ENCODE measurements at places on chromosomes 3 and 15.

- no peak for DNase-seq
Observed at GRCh38 chr3:171339598-171339997, 120.6 kb downstream of the TNIK start.

DNA sequence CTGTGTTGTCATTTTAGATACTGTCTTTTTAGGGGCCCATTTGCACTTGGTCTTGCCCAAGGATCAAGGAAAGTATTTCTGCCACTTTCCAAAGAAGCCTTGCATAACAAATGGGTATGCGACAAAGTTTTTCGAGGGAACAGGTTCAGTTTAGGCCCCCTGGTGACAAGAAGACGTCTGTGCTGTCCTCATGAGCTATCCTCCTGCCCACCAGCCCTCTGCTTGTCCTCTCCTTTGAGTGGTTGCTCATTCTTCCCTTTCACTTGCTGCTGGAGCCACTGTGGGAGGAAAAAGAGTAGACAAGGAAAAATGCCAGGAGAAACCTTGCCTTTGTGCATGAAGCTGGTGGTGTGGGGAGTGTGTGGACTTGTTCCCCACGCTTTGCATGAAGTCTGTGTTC is 171.9 kb downstream of the CACNA2D3 start:
- DNase-seq, result no peak

GRCh38 chr3:157088601-157089454 is 71.1 kb downstream of the CCNL1 start:
- DNase-seq, result peak; percentile 97

DNA sequence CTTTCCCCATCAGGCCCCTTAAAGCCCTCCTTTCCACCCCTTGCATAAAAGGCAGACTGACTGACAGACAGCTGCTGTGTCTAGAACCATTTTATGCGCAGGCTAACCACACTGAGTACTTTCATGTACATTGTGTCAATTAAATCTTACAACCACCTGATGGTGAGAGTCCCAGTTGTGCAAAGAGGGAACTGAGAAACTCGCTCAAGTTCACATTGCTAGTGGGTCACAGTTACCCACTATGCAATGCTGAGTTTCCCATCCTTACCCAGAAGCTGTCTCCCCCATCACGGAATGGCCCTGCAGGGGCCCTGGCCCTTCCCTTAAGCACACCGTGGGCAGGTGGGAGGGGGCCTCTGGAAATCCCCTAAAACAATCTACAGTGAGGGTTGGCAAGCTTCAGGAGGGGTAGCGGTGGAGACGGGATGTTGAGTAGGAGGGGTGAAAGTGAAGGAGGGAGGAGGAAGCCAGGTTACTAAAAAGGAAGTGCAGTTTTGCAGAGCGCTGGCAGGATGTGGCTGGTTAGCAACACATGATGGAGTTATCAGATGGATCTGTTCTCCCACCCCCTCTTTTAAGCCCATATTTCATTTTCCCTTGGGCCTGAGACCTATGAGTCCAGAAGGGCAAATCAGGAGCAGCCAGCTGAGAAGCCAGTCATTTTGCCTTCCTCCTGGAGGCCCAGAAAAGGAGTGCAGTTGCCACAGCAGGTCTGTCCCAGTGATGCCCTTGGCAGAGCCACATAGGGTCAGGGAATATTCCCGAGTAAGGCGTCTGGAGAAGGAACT is 30.0 kb downstream of the STARD5 start:
- DNase-seq, result peak; percentile 89

DNA sequence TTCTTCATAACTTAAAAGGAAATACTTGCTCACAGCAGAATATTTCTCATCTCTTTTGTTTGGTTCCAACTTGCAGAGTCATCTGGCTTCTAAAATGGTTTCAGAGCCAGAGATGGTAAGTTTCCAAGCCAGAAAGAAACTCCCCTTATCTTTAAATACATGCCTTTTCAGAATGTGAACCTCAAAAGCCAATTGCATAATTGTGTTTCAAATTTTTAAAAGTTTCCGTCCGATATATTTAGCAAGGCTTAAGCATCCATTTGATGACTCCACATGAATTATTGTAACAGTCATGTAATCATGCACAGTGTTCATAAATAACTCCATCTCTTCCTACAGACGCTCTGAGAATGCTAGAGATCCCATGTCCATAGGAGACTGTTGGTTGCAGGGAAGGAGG is 40.6 kb upstream of the C3orf80 start:
- no peak for DNase-seq

DNA sequence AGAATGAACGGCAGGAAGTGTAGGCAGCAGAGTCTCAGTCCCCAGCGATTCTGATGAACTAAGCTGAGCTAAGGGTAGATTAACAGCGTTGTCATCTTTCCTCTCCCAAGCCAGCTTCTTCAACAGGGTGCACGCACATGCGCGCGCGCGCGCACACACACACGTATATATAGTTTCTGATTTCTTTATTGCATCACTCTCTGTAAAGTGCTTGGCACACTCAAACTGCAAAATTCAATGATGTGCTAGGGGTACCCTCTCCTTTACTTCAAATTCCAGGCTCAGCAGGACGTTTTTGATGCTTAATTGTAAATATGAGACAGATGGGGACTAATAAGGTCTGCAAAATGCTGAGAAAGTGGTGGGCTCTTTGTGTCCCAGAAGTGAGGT is 26.1 kb upstream of the VPS8 start:
- DNase-seq, result no peak

DNA sequence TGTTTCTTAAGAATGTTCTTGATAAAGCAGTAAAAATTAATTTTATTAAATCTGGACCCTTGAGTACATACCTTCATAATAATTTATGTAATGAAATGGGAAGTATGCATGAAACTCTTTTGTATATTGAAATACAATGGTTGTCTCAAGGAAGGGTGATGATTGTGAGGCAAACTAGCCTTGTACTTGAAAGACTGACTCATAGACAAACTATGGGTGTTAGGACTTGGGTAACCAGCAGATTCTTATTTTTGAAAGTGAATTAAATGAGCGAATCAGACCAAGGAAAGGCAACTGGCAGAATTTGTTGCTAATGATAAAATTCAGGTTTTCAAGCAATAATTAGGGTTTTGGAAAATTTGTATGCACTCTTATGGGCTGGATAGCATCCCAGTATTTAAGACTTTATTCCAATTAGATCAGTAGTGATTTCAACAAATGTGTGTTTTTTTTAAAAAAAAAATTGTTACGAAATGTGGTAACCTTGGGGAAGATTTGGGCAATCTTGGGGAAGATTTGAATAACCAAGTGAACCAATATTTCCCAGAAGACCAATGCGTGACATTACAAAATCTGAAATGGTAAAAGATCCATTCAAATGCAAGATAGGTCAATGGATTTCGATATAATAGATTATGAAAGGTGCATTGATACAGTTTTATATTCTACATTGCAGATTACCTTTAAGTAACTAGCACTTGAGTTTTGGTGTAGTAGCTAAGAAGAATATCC is 42.0 kb downstream of the ATP2C1 start:
- no peak for DNase-seq

DNA sequence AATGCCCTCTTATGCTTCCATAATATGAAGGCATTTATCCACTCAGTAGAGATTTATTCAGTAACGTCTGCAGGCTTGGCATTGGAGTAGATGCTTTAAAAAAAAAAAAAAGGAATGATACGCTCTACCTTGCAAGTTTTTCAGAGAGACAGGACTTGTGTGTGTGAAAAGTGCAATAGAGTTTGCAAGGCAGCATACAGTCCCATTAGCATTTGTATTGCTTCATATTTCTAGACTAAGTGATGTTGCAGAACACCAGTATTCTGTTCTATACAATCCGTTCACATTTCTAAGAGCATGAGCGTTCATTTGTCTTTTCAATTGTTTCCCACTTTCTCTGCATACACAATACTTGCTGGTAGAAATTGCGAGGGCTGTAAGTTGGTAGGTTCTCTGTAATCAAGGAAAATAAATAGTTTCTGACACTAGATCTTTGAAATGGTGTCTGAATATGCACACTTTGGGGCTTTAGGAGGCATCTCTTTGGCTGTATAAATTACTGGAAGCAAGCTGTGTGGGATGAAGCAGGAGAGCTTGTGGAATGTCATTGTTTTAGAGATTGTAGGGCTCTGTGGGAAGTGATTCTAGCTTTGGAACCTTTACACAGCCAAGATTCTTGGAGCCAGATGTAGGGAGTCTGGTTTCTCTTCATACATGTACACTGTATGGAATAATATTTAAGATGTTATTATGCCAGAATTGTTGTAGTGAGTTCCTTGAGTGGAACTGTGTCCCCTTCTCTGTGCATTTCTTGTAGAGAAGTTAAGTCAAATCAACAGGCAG is 262.7 kb downstream of the FEZF2 start:
- no peak for DNase-seq
